ENCODE measurements at places on chromosomes 4 and X.

GRCh38 chr4:18366892-18367291 lies 345.3 kb upstream of the LCORL start:
- DNase-seq: no peak

DNA sequence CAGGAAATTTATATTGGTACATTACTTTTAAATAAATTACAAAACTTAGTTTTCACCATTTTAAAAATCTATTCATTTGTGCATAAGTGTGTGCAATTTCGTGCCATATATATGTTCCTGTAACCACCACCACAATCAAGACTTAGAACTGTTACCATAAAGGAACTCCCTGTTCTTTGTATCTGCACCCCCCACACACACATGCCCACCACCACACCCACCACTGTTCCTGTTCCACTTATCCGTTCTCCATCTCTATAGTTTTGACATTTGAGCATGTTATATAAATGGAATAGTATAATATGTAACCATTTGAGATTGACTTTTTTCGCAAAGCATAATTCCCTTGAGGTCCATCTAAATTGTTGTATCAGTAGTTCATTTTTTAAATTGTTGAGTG lies 73.7 kb downstream of the TAF1 start:
- no peak for DNase-seq

GRCh38 chr4:37685161-37685822 lies 884 bp downstream of the RELL1 start:
- peak; percentile 23 for DNase-seq

- no peak for DNase-seq
These were observed 180.7 kb downstream of the CEP135 start for GRCh38 chr4:56129431-56129861.

GRCh38 chrX:124217304-124218251 lies 114.9 kb upstream of the TEX13D start:
- DNase-seq: peak; percentile 34

DNA sequence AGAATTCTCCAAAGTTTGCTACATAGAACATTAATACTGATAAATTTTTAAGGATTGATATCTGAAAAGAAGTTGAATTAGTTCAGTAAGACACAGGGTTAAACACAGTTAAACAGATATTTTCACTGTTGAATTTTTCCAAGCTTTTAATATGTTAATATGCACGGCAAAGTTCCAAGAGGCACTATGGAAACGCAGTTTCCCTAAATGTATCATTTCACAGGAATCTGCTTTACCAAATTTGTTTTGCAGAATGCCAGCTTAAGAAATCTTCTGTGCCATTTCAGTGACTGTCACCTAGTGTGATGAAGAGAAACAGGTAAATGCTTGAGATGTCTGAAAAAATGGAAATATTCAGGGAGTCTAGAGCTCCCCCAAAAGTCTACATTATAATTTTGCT lies 395.9 kb upstream of the GRIA3 start:
- DNase-seq: no peak

GRCh38 chr4:17854036-17854435 lies 43.3 kb downstream of the NCAPG start:
- no peak for DNase-seq

DNA sequence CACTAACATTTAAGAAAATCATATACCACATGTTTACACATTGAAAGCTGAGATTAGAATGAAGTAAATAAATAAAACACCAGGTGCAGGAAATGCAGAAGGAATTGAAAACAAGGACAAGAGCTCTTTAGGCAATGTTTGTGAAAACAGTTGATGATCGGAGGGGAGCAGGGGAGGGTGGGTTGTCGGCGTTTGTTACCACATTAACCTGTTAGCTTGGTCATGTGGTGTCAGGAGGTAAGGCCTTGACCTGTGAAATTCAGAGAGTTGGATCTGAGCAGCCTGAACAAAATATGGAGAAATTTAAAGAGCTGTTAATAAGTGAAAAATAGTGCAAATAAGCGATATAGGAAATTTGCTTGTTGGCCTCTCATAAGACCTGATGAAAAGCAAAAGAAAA lies 759.9 kb downstream of the PDHA2 start:
- no peak for DNase-seq

DNA sequence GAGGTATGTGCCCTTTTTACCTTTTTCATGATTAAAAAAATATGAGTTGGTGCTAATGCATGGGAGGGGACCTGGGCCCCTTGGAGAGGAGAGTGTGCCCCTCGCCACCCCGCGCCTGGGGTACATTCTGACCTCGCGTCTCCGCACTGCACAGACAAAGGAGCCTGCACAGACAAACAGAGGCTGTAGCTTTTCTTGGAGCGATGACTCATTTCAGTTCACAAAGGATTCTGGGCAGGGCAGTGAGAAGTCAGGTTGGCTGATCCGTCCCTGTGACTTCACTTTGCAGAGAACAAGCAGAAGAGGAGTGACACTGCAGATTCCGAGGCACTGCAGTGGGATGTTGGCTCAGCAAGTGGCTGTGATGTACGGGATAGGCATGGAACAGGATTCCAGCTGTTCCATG lies 82.9 kb downstream of the STOX2 start:
- no peak for DNase-seq

DNA sequence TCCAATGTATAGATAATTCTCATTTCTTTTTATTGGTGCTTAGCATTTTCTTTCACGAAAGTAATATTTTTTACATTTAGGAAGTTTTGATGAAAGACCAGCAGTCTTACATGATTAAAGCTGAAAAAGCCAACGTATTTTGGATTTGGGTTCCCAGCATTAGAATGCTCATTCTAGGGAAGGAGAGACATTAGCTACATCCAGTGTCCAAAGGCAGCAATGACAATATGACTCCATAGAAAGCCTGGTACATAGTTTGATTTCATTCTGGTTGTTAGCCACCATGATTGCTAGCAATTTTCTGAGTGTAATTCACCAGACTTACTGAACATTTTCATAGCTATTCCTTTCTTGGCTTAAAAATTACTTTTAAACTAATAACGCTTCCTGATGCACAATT lies 1397.5 kb downstream of the PCDH7 start:
- DNase-seq: no peak

DNA sequence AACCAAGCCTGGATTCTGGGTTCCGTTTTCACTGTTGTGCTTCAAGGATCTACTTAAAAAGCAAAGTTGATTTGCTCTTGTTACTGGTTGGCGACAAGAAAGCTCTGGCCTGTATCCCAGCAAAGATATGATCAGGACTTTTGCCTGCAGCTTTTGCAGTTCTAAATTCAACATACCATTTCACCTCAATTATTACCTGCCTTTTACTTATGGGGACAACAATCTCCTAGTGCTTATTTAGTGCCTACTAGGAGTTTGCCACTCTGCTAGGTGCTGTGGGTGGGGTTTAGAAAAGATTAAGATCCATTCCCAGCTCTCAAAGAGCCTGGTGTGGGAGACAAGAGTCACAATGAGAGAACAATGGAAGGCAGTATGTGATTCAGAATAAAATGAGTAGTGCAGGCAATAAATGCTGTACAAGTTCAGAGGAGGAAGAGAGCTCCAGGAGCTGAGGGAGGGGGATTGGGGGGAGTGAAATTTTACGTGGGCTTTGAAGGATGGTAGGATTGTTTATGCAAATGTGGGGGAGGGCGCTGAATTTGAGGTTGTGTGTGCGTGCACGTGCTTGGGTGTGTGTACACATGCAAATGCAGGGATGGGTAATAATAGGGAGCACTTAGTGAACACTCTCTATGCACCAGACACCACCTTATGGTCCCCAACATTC lies 5.0 kb upstream of the TMEM164 start:
- DNase-seq: no peak

DNA sequence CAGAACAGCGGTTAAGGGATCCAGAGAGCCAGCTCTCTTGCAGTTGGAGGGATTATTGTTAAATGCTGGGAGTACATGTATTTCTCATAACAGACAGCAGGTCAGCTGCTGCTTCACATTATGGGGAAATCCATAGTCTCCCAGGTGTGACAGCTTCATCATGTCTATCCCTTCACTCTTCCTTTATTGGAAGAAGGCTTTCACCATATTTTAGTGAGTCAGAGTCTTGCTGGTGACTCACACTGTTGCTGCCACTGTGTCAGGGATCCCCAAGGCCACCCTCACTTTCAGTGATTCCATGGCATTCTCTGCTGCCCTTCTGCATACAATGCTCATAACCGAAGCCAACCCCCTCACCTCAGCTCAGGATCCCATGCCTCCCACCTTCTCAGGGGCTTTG lies 32.9 kb upstream of the PAGE5 start:
- no peak for DNase-seq

DNA sequence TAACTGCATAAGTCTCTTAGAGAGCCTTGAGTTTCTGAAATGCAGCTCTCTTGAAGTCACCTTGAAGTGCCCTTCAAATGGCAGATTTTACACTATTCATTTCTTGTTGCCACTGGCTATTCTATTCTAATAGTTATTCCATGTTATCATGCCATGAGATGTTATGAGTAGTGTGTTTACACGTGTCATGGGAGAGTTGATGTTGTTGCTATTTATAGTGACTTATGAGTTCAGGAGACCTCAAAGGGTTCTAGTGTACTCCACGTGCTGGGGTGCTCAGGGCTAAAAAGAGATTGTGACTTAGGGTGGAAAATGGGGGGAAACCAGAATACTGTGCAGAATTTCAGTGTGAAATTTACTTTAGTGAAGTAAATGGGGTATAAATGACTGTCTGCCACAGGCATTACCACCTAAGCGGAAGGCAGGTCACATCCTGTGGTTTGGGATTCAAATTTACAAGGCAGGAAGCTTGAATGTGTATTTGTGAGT lies 77.1 kb upstream of the SLC4A4 start:
- DNase-seq: no peak

- DNase-seq: no peak
These were observed 167.5 kb downstream of the CDS1 start for GRCh38 chr4:84750260-84750959.

DNA sequence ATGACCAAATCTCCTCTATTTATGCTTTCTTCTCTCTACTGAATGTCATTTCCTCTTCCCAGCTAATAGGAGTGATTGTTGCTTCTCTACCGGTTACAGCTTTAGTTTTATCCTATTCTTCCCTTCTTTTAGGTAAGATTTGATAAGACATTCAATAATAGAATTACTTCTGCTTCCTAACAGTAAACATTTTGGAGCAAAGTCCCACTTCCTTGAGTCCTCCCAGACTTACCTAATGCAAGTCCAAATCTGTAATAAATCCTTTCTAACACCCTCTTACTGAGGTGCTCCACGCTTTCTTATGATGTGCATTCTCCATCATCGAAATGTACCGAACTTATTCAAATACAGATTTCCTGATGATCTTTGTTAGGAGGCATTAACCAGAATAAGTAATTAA lies 79.2 kb upstream of the GPM6A start:
- DNase-seq: no peak

- no peak for DNase-seq
These were observed 5.9 kb upstream of the HAND2 start for GRCh38 chr4:173535957-173536356.

DNA sequence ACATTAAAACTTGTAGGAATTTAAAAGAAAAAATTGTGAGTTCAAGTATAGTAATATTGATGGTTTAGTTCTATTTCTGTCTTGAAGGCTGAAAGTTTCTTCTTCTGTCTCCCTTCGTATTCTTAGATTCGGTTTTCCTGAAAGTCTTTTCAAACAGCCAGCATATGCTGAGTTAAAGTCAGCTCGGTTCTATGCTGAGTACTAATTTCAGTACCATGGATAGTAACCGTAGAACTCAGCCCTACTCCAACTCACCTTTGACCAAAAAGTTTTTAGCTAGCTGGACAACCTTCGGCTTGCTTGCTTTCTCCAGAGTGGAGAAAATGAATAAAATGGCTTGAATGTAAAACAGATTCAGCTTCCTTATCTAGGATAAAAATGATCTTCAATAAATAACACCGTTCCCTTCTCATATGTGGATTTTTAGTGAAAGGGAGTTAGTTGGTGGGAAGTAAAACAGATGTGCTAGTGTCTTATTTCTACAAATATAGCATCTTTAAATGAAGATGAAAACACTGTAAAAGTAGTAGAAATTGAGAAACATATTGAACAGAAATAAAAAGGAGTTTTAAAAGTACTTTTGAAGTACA lies 5.2 kb downstream of the POU4F2 start:
- DNase-seq: no peak

DNA sequence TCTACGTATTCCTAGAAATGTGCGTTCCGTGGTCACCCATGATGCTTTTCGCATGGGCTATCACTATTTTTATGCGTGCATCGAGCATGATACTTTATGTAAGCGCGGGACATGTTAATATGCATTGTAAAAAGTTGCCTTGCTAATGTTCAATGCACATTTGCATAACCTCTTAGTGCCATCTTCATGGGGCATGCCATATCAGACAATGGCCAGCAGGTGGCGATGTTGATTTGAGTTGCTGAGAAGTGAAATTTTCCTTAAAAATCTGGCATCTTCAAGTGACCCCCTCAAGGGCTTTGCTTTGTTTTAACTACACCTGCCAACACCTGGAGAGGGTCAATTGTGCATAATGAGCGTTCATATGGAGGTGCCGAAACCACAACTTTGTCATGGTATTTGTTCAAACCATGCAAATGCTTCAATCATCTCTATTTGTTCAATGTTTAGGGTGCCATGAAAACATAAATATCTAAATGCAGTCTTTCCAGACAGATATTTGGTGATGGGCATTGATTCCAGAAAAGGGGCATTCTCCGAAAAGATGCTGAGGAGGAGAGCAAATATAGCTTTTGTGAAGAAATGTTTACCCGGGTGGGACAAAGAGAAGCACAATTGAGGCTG lies 833.9 kb upstream of the PRKX start:
- DNase-seq: no peak

GRCh38 chr4:173522160-173522950 lies 7.7 kb downstream of the HAND2 start:
- no peak for DNase-seq

DNA sequence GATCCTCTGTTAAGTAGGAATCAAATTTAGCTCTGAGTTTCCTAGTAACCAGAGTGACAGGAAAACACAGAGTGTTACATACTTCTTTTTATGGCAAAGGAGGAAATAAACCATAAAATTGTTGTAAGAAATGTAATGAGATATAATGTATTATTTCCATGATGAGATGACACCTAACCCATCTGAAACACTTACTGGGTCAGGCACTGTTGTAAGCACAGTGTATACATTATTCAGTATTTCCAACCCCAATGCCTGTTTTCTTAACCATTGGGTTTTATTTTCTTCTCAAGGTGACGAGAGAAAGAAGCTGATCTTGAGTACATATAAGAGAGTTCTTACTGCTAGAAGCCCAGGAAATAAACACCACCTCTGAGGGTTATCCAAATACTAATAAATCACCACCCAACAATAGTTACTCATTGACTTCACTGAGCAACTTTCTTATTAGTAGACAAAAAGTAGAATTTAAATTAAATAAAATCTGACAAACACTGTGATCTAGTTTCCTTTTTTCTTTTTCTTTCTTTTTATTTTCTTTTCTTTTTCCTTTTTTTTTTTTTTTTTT lies 4.2 kb upstream of the ENAM start:
- no peak for DNase-seq

GRCh38 chrX:9072281-9072680 lies 38.4 kb upstream of the FAM9B start:
- DNase-seq: no peak

GRCh38 chr4:38367642-38368174 lies 296.3 kb upstream of the KLF3 start:
- no peak for DNase-seq

GRCh38 chrX:10576777-10577447 lies 43.5 kb downstream of the MID1 start:
- DNase-seq: no peak

- no peak for DNase-seq
These were observed 1250.0 kb upstream of the PRKX start for GRCh38 chrX:4963432-4963831.

Measured in activated T-helper 1 cell treated with anti-CD3 and anti-CD28 coated beads, Interleukin-2, amount 50 U/mL, for 16 hours (primary cell).